Stimulated activated CD8-positive, alpha-beta memory T cell treated with anti-CD3 and anti-CD28 coated beads, Interleukin-15, amount 100 ng/mL, for 1 hour (primary cell): ENCODE measurements at places on chromosomes 1 and 21.

GRCh38 chr1:225654688-225655508, 2.0 kb upstream of the ENAH start:
- DNase-seq = no peak

- no peak for DNase-seq
These were observed 14.8 kb downstream of the DNTTIP2 start for GRCh38 chr1:93864175-93864574.

DNA sequence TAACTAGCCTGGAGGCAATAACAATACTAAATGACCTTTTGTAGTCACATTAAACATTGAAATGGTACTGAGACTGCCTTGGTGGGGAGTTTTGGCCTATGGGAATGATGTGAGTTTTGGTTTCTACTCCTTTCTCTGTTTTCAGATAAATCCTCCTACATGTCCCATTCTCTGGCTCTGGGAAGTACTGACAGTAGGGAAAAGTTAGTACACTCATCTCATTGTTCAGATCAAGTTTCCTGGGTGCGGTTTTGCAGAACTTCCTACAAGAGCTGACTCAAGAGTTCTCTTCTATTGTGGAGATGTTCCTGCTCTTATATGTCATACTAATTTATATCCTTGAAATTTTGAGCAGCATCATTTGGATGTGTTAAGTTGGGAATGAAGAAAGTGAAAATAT, 74.2 kb upstream of the MACF1 start:
- no peak for DNase-seq

- DNase-seq = no peak
These were observed 36.8 kb downstream of the RNF11 start for GRCh38 chr1:51272916-51273315.

DNA sequence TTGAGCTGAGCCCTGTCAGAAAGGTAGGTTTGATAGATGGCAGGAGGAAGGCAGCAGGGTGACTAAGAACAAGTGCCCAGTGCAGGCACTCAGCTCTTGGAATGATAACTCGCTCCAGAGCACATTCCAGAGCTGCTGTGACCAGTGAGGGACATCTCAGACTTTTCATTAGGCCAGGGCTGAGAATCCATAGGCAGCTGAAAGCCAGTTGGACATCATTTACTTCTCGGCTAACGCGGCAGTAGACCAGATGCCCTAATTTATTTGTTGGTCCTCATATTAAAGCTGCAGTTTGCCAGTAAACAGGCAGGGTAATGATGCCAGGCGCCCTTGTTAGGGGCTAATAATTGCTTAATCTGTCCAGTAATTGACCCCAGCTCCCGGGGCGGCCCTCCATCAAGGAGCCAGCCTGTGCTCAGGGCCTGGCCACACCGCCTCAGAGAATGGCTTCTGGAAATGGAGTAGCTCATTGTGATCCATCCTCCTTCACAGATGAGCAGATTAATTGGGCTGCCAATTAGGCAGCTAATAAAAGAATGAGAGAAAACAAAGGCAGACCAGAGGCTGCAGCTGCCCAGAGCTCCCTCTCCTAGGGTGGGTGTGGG, 122.0 kb downstream of the BEND5 start:
- no peak for DNase-seq

GRCh38 chr1:79655876-79656275, 649.3 kb upstream of the ADGRL4 start:
- no peak for DNase-seq

- no peak for DNase-seq
These were observed 6.8 kb upstream of the COL6A2 start for GRCh38 chr21:46091118-46091517.

DNA sequence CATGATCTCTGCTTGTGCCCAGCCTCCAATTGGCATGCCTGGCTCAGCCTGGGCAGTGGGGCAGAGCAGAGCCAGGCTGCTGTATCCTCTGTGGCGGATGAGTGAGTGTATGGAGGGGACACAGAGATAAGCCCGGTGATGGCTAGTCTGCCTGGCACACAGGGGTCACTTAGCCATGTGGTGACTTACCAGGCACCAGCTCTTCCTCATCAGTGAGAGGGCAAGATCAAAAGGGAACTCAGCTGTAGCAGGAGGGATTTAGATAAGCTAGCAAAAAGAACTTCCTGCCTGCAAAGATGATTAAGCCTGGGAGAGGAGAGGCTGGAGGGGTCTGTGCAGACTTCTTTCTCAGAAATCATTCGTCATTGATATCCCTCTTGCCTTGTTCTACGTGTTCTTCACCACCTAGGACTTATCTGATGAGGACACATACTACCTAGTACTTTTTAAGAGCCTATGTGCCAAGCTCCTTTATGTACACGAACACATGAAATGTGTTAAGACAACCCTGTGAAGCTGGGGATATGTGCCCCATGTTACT, 7.9 kb downstream of the KIF21B start:
- no peak for DNase-seq

GRCh38 chr1:116194568-116194967, 83.4 kb downstream of the MAB21L3 start:
- DNase-seq = no peak

DNA sequence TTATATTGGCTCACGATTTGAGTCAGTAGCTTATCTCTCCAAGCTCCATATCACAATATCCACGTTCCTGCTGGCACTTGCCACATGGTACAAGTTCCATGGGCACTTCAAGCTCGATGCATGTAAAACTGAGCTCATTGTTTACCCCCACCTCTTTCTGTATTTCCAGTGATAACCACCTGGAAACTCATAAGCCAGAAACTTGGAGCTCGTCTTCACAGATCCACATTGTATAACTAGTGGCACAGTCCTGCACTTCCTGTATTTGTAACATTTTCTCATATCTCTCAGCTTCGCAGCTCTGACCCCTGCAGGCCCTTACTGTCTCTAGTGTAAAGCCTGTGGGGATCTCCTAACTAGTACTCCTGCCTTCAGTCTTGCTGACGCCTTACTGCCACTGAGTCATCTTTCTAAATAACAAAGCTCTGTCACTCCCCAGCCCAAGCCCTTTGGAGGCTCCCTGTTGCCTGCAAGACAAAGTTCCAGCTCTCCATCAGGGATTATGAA, 6.5 kb upstream of the C2CD4D start:
- no peak for DNase-seq

GRCh38 chr1:65629788-65630187, 162.9 kb upstream of the PDE4B start:
- DNase-seq = no peak

- no peak for DNase-seq
These were observed 4.6 kb upstream of the TIE1 start for GRCh38 chr1:43296207-43296606.

- no peak for DNase-seq
These were observed 65.6 kb upstream of the CD1D start for GRCh38 chr1:158115126-158115525.

DNA sequence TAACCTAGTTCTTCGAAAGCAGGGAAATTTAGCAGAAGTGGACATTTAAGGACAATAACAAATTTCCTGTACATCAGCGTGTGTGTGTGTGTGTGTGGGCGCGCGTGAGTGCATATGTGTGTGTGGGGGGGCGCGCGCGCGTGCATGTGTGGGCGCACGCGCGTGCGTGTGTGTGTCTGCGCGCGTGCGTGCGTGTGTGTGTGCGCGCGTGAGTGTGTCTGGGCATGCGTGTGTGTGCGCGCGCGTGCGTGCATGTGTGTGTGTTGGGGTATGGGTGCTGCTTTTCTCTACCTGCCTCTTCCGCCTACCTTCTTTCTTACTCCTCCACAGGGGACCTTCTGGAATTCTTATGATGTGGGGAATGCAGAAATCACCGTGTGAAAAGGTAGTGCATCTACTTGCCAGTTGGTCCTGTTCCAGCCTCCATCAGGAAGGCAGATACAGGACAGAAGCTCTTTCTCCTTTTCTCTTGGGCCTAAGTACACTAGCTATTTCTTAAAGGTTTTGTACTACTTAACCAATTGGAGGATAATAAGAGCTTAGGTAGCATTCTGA, 165.4 kb upstream of the KCNK2 start:
- no peak for DNase-seq

GRCh38 chr1:165487921-165488320, 43.0 kb upstream of the RXRG start:
- DNase-seq = no peak

- DNase-seq = no peak
These were observed 25.5 kb upstream of the ZNF496 start for GRCh38 chr1:247357052-247357780.

- no peak for DNase-seq
These were observed 43.1 kb downstream of the CD55 start for GRCh38 chr1:207364614-207365013.

GRCh38 chr1:3530086-3530925, 75.8 kb downstream of the ARHGEF16 start:
- no peak for DNase-seq

DNA sequence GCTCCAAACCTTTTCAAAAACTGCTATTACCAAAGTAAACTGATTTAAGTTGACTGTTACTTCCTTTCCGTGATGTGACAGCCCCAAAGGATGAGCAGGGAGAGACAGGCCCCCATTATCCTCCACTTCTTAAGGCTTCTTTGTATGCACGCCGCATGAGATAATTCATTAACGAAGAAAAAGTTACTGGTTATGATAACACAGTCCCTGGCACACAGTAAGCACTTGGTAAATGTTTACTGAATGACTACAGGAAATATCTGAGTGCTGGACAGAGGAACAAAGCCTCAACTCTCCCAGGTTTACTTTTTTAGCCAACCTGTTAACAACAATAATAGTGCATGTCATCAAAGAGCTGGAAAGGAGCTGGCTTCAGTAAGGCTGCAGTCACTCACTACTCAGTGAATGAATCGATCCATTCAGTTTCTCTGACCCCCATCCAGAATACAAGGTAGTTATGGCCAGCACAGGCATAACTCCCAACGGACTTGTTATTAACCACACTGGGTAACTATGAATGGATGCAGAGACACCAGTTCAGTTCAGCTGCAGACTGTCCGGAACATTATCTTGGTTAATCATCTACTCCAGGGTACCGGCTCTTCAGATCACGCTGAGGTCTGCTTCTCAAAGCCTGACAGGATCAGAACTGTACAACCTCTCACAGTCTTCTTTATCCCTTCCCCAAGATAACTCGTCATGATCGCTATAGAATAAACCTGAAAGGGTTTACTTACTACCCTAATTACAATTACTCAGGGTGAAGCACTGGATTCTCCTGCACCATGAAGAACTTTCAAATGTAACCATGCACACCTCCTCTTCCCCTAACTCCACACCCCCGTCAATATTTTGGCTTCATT, 58.3 kb downstream of the TGFBR3 start:
- no peak for DNase-seq

DNA sequence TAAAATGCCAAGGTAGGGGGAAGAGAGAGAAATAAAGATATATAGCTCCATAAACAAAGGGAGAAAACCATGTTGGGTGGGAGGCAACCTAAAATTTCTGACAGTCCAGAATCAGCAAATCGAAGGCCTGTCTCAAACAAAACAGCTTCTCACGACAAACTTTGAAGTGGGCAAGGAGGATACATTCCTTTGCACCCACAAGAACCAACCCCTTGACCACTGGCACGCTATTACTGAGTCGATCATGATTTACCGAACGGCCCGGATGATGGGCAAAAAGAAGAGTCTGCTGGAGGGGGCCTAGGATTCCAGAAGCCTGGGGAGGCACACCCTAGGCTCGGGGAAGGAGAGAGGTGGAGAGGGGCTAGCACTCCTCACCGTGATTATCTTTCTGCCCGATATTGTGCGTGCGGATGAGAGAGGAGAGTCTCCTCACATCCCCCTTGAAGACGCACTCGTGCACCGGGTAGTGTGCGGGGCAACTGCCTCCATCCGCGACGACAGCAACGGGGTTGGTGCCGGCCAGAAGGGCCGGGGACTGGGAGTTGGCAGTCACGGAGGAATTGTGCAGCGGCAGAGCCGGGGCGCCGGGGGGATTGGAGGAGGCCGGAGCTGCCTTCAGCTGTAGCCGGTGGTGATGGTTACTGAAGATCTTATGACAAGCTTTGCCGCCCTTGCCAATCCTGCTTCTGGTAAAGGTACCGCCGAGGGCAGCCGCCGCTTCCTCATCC, 756 bp downstream of the ANKRD13C start:
- DNase-seq = no peak

DNA sequence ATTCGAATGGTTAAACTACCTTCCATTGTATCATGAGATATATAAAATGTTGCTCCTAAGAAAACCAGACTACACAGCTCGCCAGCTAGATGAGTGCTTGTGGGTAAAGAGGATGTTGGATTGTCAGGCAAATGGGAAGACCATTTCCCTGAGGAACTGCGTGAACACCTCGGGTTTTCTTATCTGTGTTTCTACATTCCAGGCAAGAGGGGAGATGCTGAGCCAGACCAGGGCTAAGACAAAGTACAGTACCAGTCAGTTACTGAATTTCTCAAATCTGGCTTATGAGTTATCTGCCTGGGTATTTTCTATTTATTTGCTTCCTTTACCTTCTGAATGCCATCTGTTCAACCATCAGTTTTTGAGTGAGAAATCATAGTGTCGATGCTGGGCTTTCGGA, 170.8 kb downstream of the PLA2G4A start:
- DNase-seq = no peak

DNA sequence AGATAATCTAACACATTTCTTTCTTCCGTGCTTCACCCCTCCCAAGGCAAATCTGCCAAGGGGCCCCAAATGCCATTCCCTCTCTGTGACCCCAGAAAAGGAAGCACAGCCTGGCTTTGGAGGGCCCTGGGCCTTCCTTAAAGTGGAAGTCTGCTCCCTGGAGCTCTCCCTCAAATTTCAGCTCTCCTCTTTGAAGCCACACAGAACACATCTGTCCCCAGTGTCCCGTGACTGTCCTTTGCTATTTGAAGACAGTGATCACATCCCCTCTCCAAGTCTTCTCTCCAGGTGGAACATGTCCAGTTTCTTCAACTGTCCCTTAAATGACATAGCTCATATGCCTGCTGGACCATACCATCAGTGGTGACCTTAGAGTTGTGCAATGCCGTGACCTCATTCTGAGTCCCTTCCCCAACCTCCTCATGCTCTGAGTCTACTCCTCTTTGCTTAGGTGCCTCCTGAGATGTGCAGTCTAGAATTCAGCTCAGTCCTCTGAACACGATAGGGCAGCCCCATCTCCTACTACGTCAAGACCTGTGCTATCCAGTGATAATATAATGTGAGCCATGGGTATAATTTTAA, 18.4 kb upstream of the FOXO6 start:
- no peak for DNase-seq

DNA sequence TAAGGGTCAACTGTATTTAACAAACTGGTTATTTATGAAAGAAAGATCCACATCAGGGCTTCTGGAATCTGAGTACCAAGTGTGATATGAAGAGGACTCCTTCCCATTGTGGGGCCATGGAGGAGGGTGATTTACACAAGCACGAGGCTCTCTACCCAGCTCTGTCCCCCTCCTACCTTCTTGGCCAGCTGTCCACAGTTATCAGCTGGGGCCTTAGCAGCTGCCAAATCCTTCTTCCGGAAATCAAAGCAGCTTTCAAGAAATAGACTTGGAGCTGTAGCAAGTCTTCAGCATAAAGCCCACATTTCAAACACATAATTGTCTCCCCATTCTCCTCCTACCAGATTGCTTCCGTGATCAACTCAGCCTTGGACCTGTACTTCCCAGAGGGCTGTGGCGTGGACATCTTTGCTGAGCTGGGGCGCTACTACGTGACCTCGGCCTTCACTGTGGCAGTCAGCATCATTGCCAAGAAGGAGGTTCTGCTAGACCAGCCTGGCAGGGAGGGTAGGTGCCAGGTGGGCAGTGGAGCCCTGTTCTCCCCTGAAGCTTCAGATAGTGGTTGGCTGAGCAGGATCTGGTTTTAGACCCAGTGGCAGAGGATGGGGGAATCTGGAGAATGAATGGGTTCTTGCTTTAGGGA, 15.5 kb downstream of the AZIN2 start:
- no peak for DNase-seq
